ENCODE measurements at places on chromosomes 7 and 10.

GRCh38 chr10:9166770-9167169 is 1112.3 kb downstream of the GATA3 start:
- DNase-seq, result no peak

GRCh38 chr7:151724920-151725584 is 151.9 kb downstream of the PRKAG2 start:
- DNase-seq, result no peak

GRCh38 chr10:112375721-112376395 is 1.9 kb downstream of the ACSL5 start:
- DNase-seq, result no peak

- no peak for DNase-seq
These were observed 3.4 kb upstream of the C1GALT1 start for GRCh38 chr7:7178906-7179305.

GRCh38 chr7:88301924-88302323 is 4.8 kb downstream of the STEAP4 start:
- no peak for DNase-seq

DNA sequence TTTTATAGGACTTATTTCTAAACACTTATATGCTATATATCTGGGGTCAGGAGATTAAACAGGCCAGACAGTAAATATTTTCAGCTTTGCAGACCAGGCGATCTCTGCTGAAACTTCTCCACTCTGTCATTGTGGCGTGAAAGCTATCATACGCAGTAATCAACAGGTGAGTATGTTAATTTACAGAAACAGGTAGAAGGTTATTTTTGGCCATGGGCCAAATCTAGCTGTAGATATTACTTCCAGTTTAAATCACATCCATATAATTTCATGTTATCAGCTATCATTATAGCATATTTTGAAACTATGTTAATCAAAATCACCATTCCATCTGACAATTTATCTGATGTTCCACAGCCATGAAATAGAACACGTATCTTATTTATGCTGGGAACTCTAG is 67.8 kb downstream of the GPR37 start:
- no peak for DNase-seq

- no peak for DNase-seq
These were observed at the start of gene MYO1G for GRCh38 chr7:44978511-44979366. TSS of gene MYO1G (minus strand) at chr7:44979015. CDS start at chr7:44978961, 54 bp downstream.

DNA sequence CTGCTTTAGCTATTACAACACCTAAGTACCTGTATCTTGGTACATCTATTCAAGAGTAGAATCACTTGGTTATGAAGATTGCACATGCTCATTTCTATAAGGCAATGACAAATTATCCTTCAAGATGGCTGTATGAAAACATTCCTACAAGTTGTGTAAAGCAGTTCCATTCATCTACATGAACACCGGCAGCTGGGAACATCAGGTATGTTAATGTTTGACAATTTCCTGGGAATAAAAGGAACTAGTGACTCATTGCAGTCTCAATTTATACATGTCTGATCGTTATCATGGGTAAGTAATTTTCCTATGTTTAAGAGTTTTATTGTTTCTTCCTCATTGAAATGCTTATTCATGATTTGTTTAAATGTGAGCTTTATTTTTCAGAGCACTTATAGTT is 203.2 kb upstream of the SEMA3E start:
- no peak for DNase-seq

DNA sequence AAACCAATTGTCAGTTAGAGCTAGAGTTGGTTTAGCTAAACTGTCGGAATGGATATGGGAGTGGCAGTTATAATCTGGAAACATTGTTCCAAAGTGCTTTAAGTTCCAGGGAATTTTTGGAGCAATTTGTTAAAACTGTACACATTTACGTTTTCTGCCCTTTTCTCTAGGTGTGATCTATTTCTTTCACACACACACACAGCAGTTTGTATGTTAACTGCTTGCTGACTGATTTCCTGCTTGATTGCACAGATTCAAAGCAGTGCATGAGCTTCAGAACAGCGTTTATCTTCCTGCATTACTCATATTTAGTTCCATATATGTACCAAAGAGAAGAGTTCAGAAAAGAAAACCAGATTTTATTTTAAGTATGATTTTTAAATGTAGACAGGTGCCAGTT is 57.9 kb downstream of the MGMT start:
- DNase-seq, result no peak

DNA sequence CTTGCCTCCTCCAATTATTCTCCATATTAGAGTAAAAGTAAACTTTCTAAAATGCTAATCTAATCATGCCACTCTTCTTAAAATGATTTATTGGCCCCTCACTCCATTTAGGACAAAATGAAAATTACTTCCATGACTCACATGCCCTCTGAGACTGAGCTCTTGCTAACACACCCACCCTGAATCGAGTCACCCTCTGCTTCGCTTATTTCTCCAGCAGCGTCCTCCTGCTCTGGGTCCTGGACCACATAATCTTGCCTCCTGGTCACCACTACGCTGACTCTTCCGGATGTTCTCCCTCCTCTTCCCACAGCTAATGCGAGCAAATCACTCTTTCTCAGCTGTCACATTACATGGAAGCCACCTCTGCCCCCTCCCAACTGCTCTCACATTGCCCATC is 384.0 kb upstream of the FZD8 start:
- DNase-seq, result no peak

GRCh38 chr10:47020471-47020870 is 109.2 kb downstream of the PTPN20 start:
- no peak for DNase-seq

- DNase-seq, result no peak
These were observed 151.3 kb upstream of the FZD1 start for GRCh38 chr7:91112902-91113341.

GRCh38 chr7:141281311-141281710 is 207.4 kb downstream of the TMEM178B start:
- no peak for DNase-seq

GRCh38 chr10:97319671-97320479 is 804 bp downstream of the FRAT1 start:
- DNase-seq, result no peak

DNA sequence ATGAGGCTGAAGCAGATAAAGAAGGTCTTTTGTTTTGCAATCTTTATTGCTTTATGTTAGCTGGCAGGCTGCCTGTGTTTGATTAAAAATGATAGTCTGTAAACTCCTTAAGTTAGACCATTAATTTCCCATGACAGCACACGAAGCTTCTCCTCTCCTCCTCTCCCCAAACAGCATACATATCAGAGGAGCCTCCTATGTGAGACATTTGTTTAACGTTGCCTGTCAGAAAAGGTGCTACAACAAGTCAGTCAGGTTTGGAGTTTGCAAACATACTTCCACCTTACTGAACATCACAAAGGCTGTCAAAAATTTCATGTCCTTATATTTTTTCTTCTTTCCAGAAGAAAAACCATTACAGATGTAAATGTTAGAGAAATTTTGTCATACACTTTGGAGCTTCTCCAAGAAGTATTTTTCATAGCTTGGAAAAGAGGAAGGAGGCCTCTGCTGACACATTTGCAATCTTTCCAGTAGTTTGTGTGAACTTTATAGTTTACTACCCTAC is 393.1 kb downstream of the EXOC4 start:
- DNase-seq, result no peak

DNA sequence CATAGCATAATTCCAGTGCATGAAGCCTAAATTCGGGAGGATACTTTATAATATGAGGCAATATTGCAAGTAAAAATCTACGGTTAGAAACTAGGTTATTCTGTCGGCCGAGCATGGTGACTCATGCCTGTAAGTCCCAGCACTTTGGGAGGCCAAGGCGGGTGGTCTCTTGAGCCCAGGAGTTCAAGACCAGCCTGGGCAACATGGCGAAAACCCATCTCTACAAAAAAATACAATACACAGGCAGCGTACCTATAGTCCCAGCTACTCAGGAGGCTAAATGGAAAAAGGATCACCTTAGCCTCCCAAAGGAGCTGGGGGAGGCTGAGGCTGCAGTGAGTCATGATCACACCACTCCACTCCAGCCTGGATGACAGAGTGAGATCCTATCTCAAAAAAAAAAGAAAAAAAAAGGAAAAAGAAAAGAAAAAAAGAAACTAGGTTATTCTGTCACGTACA is 14.2 kb downstream of the SKAP2 start:
- DNase-seq, result no peak

- no peak for DNase-seq
These were observed 36.3 kb upstream of the TCF7L2 start for GRCh38 chr10:112913661-112914287.

GRCh38 chr7:7183061-7183837 is 905 bp downstream of the C1GALT1 start:
- no peak for DNase-seq

DNA sequence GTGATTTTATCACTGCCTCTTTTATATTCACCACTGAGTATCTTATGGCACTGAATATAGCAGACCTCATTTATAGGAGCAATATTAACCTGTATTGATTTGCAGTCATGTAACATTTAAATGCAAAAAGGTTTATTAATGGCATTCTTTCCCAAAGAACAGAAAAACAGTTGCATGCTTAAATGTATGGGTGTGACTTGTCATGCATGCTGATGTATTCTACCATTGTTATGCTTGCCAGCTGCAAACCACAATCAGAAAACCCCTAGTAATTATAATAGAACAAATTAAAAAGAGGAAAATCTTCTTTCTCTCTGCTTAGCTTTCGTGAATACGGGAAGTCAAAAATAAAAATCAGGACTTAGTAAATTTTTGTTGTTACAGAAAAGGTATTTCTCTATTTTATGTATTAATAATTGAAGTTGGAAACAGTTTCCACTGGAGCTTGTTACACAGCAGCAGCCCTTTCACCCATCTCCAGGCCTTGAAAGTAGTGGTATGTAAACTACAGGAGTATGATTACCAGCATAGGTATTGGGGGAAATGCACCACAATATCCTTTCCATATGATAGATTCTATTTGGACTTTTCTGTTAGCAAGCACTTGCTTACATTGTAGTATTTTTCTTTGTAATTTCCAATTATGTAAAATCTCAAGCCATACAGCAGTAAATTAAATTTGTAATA is 147.4 kb upstream of the TEX47 start:
- no peak for DNase-seq

GRCh38 chr10:1243486-1244234 is 187.5 kb downstream of the WDR37 start:
- DNase-seq, result no peak

DNA sequence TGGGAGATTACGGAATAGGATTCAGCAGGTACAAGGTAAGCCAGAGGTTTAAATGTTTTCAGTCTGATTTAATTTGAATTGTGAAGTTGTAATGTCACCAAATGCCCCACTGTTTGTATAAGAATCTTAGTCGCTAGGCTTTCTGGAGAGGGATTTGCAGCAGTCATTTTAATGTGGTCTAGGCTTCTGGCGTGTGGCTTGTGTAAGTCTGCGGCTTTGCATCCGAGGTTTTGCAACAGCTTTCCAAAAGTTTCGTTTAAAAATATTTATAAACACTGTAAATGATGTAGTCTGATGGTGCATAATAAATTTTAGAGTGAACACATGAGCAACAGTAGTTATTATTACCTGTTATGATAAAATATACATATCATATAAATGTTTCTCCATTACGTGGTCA is 26.1 kb upstream of the BHLHA15 start:
- no peak for DNase-seq

- no peak for DNase-seq
These were observed at the start of gene HOXA4 for GRCh38 chr7:27130540-27131389. TSS of gene HOXA4 (minus strand) at chr7:27130757. CDS start at chr7:27130733, 24 bp downstream.

GRCh38 chr10:124996127-124996853 is 54.4 kb downstream of the ZRANB1 start:
- DNase-seq, result no peak

DNA sequence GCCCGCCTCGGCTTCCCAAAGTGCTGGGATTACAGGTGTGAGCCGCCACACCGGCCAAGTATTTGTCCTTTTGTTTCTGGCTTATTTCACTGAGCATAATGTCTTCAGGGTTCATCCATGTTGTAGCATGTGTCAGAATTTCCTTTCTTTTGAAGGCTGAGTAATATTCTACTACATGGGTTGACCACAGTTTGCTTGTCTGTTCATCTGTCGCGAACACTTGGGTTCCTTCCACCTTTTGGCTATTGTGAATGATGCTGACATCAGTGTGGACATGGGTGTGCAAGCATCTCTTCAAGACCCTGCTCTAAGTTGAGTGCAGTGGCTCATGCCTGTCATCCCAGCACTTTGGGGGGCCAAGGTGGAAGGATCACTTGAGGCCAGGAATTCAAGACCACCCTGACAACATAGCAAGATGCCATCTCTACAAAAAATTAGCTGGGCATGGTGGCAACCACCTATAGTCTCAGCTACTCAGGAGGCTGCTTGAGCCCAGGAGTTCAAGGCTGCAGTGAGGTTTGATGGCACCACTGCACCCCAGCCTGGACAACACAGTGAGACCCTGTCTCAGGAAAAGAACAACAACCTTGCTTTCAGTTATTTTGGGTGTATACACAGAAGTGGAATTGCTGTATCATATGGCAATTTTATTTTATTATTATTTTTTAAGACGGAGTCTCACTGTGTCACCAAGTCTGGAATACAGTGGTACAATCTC is 17.0 kb downstream of the CHST12 start:
- DNase-seq, result no peak

DNA sequence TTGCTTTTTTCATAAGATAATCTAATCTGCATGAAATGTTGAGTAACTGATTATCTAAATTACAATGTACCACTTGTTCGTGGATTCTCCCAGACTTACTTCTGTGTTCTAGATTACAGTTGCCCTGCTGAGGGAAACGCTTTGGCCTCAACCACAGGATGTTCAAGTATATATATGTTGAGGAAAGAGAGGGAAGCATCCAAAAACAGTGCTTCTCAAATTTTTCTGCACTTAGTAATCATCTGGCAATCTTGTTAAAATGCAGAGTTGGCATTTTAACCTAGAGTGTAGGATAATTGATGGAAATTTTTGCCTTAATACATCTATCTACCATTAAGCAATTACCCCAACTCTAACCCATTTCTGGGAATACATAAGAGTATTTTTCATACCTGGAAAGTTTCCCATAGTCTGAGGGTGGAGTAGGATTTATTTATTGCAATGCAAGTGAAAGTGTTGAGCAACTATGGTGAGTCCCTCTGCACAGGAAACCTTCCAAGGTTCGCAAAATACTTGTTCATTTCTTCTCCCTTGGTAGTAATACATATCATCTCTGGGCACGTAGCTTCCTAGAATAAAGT is 59.6 kb upstream of the C1GALT1 start:
- no peak for DNase-seq

GRCh38 chr10:47060993-47061500 is 149.8 kb downstream of the PTPN20 start:
- DNase-seq, result no peak

- DNase-seq, result peak; percentile 56
These were observed 25.5 kb downstream of the PRR15 start for GRCh38 chr7:29588900-29589696.

GRCh38 chr10:51638211-51638610 is 61.2 kb downstream of the CSTF2T start:
- no peak for DNase-seq

GRCh38 chr7:12456506-12456905 is 52.8 kb upstream of the VWDE start:
- no peak for DNase-seq

All from HCT116 (cell line).